ENCODE measurements at places on chromosomes 12 and 14.

DNA sequence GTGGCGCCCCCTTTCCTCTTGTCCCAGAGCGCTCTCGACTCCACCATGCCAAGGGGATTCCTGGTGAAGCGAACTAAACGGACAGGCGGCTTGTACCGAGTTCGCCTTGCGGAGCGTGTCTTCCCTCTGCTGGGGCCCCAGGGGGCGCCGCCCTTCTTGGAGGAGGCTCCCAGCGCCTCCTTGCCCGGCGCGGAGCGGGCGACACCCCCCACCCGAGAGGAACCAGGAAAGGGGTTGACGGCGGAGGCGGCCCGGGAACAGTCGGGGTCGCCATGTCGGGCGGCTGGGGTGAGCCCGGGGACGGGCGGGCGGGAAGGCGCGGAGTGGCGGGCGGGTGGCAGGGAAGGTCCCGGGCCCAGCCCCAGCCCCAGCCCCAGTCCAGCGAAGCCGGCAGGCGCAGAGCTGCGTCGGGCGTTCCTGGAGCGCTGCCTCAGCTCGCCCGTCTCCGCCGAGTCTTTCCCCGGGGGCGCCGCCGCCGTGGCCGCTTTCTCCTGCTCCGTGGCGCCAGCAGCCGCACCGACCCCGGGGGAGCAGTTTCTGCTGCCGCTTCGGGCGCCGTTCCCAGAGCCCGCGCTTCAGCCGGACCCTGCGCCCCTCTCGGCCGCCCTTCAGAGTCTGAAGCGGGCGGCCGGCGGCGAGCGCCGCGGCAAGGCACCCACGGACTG lies 376 bp downstream of the INSM2 start:
- DNase-seq = peak; percentile 7

GRCh38 chr12:15558915-15559528 lies 230.2 kb downstream of the EPS8 start:
- DNase-seq = no peak

GRCh38 chr12:68636268-68636667 lies 25.6 kb downstream of the RAP1B start:
- DNase-seq = no peak

DNA sequence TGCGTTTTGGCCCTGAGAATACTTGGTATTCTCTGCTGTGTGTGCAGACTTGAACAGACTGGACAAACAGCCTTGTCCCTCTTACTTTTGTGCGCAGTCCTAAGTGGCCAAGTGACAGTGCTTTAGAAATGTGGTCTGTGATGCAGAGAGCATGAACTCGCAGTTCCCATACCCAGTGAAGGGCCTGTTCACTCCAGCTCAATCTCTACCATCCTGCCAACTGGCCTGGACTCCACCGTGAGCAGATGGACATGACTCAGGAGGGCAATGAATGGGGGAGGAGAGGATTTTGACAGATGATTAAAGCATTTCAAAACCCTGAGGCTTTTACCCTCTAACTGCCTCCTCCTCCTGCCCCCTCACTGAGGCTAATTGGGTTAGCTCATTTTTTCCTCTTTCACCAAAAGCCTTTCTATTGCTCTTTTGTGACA lies 62.5 kb upstream of the PYGL start:
- no peak for DNase-seq

GRCh38 chr12:49019120-49019430 lies 499 bp upstream of the PRKAG1 start:
- DNase-seq = no peak

DNA sequence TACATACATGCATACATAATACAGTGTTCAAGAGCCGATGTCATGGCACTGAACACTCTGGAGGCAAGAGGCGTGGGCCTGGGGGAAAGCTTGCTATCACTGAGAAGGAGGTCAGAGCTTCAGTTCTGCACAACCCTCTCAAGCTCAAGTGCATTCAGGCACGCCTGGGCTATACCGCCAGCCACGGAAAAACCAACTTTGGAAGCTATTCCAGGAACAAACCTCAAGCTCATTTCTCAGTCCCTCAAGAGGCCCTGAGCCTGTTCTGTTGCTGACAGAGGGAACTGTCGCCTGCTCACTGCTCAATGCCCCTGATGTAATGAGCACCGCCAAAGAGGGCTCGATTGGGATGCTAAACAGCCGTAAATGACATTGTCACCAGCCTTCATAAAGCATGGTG lies 9.2 kb downstream of the NOS1 start:
- DNase-seq = no peak

- DNase-seq = no peak
These were observed 210.8 kb downstream of the PCNX1 start for GRCh38 chr14:71117839-71118743.

DNA sequence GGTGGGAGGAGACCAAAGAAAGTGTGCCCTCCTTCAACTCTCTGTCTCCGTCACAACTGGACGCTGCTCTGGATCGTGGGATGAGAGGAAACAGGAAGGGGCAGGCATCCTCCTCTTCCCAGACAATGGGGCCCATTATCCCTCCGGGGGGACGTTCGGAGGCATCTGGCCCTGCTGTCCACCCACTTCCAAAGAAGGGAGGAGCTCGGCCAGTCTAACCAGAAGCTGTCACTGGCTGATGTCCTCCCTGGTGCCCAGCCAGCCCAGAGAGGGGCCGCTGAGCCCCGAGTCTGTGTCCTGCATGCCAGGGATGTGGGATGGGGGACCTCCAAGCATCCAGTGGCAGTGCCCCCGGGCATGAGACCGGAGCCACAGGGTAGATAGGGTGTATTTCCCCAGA lies 39.8 kb upstream of the MEG3 start:
- DNase-seq = no peak

GRCh38 chr12:77841521-77841920 lies 10.8 kb downstream of the NAV3 start:
- no peak for DNase-seq

DNA sequence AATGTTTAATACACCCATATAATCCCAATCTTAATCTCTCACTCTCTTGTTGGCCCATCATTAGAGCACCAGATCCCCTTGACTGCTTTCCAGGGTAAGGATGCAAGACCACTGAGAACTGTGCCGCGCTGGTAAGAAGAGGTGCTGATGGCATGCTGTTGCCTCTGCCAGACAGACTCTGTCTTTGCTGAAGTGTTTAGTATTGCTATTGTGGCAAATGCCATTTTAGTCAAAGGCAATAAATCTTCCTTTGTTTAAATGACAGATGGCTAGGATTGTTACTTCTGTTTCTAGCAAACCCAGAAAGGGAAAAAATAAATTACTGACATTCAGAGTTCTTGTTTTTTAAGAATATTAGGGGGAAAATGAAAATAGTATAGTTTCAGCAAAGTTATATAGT lies 152.3 kb downstream of the MON2 start:
- no peak for DNase-seq

- no peak for DNase-seq
These were observed 27.9 kb downstream of the IRF2BPL start for GRCh38 chr14:77000340-77001270.
